Kidney capillary endothelial cell (primary cell): ENCODE measurements at places on chromosomes 3 and 15.

DNA sequence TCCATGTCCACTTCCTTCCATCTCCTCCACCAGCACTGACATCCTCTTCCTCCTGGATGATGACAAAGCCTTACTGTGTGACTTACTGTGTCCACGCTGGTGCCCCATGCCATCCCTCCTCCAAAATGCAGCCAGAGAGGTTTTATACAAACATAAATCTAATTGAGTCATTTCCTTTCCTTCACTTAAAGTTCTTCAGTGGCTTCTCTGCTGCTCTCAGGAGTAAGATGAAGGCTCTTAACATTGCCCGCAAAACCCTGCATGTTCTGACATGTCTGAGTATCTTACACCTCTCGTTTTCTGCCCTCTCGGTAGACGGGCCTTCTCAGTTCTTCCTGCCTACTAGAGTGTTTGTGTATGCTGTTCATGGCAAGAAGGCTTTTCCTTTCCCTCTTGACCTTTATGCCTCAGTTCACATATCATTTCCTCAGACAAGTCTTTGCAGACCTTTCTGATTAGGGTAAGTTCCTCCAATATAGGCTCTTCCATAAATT lies 175.5 kb downstream of the CFAP20DC start:
- peak; percentile 62 for DNase-seq

DNA sequence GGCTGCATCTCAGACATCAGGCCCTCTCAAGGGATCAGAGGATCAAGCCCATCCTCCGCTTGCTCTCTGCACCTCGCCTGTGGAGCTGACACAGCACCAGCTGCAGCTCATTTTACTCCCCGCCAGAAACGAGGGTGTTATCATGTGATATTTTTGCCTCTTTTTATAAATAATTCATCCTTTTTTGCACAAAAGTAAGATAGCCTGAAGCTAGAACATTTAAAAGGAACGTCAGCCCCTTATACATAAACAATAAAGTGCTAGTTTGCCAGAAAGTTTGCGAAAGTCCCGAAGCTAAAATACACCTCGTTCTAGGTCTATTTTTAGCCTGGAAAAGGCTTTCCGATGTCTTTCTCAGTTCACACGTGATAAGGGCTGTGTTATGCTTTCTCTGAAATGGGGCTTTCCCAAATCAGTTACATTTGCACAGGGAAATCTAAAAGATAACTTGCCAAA lies 9.6 kb upstream of the FAM174B start:
- no peak for DNase-seq

DNA sequence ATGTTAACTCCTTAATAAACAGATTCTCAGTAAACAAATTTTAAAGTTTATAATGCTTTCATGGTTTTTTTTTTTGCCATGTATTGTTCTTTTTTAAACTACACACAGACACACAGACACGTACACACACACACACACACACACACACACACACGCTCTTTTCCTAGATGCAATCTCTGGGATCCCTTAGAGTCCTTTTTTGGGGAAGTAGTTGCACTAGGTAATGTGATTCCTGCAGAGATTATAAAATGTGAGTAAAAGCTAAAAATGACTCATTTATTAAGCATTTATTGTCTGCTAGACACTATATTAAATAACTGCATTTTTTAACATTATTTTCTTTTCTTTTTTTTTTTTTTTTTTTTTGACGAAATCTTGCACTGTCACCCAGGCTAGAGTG lies 19.9 kb downstream of the NDUFB5 start:
- no peak for DNase-seq

GRCh38 chr3:188067932-188068331 lies 86.0 kb upstream of the LPP start:
- DNase-seq: peak; percentile 57

DNA sequence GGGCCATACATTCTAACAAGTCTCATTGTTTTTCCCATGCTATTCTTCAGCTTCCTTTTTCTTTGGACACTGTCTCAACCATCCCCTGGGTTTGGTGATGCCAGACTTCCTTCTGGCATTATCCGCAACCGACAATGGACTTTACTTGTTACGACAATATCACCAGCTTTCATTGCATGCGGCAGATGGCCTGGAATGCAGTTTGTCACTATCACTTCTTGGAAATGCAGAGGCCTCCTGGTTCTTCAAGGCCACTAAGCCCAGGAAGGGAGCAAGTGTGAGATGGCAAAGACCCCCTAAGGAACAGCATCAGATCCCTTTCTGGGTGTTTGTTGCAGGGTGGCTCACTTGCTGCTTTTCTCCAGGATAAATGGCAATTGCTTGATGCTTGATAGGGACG lies 128.6 kb downstream of the PTPRG start:
- no peak for DNase-seq

DNA sequence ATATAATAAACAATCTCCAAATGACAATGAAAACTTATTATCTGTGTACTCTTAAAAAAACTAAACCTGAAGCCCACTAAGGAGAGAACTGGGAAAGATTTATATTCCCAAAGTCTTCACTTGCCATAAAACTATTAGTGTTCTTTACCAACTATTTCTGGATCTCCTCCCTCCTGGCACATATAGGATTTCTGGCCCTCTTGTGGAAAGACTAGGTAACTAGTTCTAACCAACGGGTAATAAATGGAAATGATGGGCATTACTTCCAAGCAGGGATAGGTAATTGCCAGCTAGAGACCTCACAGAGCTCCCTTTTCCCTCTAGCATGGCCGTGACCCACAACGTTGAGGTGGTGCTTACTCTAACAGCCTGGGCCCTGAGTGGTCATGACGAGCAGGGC lies 110.1 kb downstream of the DNAH12 start:
- DNase-seq: peak; percentile 27

GRCh38 chr15:94582368-94582767 lies 351.0 kb downstream of the MCTP2 start:
- peak; percentile 75 for DNase-seq

DNA sequence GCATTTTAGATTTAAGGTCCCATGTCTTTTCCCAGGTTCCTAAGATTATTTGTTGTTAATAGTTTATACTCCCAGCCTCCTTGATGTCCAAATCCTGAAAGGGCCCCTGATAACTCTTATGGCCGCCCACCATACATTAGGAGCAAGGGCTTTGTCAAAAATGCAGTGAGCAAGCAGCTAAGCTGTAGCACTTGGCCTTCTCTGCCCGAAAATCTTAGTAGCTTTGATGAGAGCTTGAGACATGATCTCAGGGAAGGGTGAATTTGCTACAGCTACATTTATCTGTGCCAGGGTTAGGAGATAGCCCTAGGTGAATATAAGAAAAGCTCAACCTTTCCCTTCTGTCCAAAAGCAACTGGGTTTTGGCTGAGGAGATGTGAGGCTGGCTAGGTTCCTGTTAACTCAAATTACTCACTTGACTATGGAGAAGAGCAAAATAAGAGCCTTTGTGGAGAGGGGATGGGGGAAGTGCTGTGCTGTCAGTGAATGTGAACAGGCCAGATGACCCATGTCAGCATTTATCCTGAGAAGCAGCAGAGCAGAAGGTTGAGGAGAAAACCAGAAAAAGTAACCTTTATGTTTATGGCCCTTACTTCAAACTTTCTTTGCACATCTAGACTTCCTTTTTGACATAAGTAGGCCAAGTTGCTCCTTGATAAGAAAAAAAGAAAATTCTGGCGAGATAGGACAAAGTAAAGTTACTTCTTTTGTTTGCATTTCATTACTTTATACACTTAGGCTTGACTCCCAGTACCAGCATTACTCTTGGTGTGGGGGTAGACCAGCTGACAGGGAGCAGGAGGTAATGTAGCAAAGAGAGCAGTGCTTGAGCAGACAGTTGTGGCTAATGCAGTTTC lies 21.1 kb downstream of the MAPK6 start:
- DNase-seq: no peak

GRCh38 chr15:86077070-86077469 lies 2.6 kb upstream of the AGBL1 start:
- DNase-seq: no peak

- DNase-seq: no peak
These were observed 3.6 kb downstream of the SLC51A start for GRCh38 chr3:196219970-196220311.

- no peak for DNase-seq
These were observed 43.9 kb downstream of the SRGAP3 start for GRCh38 chr3:9205345-9206143.

DNA sequence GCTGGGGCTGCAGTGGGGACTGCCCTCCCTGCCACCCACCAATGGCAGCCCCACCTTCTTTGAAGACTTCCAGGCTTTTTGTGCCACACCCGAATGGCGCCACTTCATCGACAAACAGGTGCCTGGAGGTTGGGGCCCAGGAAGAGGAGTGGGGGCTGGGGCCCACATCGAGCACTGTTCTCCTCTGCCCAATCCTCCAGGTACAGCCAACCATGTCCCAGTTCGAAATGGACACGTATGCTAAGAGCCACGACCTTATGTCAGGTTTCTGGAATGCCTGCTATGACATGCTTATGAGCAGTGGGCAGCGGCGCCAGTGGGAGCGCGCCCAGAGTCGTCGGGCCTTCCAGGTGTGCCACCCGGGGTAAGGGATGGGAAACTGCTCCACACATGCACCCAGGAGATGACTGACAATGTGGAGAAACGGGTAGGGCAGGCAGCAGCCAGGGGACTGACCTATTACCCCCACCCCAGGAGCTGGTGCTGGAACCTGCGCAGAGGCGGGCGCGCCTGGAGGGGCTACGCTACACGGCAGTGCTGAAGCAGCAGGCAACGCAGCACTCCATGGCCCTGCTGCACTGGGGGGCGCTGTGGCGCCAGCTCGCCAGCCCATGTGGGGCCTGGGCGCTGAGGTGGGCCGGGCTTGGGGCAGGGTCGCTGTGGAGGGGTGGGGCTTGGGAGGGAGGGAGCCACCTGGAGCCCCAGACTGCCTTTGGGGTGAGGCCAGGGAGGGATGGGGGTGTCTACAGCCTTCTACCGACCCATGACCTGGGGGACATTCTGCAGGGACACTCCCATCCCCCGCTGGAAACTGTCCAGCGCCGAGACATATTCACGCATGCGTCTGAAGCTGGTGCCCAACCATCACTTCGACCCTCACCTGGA lies 22.9 kb downstream of the NBEAL2 start:
- no peak for DNase-seq

DNA sequence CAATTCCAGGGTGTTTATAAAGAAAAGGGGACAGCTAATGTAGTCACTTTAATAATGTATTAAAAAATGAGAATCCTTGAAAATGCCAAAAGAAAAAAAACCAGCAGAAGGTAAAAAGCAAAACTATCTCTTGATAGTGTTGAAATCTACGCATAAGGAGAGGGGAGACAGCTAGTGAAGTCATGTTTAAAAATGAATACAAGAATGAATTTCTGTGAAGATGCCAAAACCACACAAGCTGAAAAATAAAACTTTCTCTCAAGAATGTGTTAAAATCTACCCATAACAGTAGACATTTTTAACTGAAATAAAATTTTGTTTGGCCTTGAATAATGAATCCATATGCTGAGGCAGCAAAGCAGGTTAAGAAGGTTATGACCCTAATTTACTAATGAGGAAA lies 42.2 kb upstream of the TMEM108 start:
- no peak for DNase-seq
